Germinal center (tissue), 1 donor: ENCODE measurements at places on chromosomes 12 and 14.

GRCh38 chr14:30581283-30581625 is 22.3 kb downstream of the G2E3 start:
- no peak for DNase-seq

DNA sequence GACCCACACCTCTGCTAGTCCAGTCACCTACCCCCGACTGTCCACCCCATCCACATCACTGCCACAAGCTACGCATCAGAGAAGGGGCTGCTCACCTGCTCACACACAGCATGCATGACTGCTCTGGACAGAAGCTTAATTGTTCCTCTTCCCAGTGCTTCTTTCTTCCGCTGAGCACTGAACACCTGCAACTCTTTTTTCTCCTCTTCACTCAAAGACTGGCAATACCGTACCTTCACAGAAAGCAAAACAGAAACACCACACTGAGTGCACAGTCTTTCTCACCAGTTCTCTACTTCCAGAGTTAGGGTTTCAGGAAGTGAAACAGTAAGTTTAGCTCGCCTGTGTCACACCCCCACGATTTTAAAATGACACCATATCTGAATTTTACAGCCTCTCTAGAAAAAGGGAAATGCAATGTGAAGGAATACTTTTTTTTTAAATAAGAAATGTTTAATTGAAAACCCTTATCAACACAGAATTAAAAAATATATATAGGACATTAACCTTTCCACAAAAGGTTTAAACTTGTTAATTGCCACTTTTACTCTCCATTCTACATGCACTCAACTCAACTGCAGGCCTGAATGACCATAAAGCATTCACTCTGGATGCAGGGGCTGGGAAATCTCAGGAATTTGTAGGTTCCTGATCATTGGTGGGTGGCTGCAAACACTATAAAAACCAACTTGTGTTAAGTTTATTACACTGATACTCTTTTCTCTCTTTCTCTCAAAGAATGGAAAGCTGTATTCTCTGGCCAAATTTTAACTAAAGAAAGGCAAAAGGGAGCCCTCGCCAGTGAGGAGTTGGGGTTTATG is 120.0 kb downstream of the PRICKLE1 start:
- peak; percentile 69 for DNase-seq

DNA sequence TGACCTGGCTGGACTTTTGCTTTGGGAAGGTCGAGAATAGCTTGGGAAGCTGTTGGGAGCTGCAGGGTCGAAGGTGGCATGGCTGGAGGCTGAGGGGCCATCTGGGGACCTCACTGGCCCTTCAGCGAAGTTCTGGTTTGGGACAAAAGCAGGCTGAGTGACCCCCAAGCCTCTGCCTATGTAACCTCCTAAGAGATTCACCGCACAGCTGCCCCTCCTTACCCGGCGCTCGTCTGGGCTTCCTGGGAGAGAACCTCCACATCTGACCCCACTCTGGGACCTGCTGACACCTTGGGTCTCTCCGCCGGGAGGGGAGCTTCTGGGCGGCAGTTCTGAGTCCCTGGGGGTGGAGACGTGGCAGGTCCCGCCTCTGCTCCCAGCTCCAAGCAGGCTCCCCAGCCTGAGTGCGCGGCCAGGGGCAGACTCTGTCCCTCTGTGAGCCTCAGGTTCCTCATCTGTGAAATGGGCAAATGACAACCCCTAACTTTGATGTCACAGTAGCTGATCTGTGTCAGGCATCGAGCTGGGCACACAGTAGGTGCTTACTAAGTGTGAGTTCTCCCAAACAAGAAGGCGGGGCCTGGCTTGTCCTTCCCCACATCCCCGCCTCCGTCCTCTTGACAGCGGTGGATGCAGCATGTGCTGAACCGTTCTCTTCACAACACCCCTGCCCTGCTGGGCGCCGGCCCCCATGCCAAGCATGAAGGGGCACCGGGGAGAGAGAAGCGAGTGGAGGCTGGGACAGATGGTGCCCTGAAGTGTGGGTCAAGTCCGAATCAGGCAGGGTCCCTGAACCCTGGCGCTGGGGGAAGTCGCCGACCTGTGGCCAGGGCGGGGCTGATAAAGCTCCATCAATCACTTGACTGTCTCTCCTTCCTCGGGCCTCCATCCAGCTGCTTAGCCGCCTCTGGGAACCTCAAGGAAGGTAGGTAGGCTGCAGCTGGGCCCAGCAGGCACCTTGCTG is 3.8 kb downstream of the EXOC3L4 start:
- DNase-seq, result no peak

- no peak for DNase-seq
Measured at GRCh38 chr14:53209370-53209769, 56.2 kb upstream of the DDHD1 start.

DNA sequence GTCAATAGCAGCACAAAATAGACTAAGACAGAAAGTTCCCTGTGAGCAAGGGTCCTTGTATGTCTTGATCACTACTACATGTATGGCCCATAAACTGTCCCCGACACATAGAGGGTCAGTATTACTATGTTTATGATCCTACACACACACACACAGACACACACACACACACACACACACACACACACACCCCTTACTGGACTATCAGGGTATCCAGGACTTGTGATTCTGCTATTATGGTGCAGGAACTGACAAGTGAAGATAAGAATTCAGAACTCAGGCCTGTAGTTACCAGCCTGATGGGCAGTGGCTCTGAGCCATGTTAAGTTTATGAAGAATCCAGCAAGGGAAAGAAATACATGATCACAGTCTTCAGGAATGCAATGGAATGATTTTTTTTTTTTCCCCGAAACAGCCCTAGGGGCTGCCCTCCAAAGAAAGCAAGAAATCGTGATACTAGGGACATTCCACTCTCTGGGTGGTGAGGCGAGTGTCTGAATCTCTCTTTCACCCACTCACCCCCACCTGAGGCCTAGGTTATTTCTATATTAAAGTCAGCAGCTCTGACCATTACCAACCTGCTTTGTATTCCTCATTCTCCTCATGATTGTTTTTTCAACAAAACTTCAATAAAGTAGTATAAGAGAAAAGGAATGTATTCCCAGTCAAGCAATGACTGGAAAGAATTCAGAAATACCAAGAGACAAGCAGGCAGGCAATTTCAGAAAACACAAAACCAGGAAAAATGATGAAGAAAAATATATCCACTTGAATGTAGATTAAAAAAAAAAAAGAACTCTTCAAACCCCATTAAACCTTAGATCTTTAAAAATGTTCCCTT is 105.8 kb downstream of the AVPR1A start:
- DNase-seq, result no peak

DNA sequence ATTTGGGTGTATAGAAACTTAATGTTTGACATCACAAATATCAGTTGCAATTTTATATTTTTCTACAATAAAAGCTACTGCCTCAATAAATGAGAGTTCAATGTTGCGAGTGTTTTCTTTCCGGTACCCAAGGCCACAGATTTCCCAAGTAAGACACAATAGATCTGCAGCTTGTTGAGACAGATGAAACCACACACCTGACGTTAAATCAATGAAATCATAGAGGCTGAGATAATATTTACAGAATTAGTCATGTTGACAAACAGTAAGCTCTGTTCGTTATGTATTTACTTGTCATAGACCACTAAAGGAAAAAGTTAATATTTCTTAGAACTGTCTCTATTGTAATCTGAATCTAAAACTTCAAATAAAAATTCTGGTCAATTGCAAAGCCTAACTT is 49.2 kb upstream of the PTHLH start:
- DNase-seq, result no peak

DNA sequence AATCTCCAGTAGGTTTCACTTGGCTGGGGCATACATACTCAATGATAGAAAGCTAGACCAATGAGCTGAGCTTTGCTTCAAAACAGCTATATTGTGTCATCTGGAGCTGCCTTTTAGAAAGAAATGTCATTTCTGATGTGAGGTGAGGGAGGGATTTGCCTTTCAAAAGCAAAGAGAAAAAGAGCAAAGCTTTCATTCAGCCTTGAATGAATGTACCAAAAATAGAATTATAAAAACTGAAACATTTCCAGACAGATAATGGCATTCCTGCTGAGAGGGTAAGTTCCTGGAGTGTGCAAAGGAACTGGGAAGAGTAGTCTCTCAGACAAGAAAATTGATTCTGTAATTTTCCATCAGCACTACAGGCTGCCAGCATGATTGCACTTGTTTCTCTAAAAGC is 710.0 kb downstream of the LRFN5 start:
- no peak for DNase-seq

DNA sequence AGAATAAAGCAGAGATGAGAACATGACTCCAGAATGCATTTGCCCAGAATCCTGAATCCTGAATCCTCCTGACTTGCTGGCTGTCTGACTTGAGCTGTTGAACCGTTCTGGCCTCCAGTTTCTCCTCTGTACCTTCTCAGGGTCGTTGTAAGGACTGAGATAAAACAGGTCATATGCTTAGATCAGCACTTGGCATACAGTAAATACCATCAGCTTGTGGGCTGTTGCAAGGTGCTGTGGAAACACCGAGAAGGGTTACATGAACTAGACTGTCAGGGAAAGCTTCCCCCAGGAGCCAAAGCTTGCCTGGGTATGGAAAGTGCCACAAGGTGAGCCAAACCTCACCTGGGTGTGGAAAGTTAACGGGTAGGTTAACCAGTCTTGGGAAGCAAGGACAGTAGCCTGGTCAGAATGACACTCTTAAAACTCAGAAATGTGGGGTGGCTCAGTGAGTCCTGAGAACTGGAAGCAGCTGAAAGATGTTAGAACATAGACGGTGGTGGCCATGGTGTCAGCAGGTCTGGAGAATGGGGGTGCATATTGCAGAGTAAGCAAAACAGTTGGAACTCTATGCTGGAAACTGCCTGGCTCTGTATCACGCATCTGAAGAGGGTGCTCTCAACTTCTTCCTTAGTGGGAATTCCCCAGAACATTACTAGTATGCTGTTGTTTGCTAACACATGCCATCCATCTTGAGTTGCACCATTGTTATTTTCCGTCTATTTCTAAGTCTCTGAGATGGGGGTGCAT is 105.3 kb upstream of the DYRK2 start:
- no peak for DNase-seq

GRCh38 chr14:59301354-59301753 is 112.9 kb downstream of the DAAM1 start:
- peak; percentile 77 for DNase-seq

GRCh38 chr14:71319666-71320065 is 412.4 kb downstream of the PCNX1 start:
- peak; percentile 8 for DNase-seq

DNA sequence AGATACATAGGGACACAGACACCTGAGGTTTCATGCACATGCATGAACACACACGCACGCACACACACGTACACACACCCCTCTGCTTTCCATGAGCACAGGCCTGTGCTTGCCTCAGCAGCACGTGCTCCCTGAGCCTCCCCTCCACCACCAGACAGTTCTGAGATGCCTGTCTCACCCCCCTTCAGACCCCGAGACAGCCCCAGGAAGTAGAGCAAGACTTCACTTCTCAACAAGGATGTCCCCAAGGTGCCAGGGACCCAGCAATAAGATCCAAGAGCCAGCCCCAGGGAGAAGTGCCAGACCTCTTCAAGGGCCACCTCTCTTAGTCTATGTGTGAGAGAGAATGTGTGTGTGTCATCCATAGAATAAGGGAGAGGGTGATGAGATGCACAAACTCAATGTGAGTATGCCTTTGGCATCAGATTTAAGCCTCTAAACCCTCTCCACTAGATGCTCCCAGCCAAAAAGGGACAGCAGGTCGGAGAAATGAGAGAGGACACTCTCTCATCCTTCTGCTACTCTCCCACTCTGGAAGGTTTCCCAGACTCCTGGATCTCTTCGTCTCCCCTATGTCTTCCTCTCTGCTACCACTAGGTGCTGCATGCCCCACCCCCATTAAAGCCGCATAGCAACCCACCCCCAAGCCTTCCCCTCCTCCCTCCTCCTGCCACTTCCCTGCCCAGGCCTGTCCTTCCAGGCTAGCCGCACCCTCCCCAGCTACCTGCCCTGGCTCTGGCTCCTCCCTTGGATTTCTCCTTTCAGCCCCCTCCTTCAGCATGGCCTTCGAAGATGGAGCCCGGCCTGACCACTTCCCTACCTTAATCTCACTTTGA is 7.7 kb downstream of the RARG start:
- DNase-seq, result no peak

GRCh38 chr14:97329701-97330100 is 532.5 kb downstream of the VRK1 start:
- DNase-seq, result no peak

- DNase-seq, result peak; percentile 34
Measured at GRCh38 chr12:92133795-92134637, 11.6 kb downstream of the BTG1 start.

GRCh38 chr14:53062856-53063255 is 90.3 kb downstream of the DDHD1 start:
- DNase-seq, result no peak

DNA sequence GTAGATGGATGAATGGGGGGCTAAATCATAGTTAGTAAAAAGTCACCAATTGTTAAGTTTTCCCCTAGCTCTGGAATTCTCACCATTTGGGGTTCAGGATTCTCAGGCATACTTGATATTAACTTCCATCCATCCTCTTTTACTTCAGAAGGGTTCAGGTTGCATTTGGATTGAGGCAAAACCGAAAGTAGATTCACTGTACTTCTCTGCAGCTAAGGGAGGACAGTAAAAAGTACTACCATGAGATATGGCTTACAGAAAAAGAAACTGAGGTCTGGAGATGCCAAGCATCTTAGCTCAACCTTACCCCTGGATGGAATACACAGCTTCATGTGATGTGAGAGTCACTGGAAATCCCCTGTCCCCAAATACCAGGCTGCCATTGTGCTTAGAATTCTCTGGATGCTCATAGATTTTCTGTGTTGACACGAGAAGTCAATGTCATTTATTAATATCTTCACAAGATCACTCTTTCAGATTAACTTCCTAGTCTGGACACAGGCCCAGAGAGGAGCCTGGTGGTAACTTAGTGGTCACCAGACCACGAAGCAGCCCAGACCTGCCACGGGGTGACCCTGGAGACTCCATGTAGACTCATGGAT is 87.1 kb downstream of the SSPN start:
- DNase-seq, result no peak

DNA sequence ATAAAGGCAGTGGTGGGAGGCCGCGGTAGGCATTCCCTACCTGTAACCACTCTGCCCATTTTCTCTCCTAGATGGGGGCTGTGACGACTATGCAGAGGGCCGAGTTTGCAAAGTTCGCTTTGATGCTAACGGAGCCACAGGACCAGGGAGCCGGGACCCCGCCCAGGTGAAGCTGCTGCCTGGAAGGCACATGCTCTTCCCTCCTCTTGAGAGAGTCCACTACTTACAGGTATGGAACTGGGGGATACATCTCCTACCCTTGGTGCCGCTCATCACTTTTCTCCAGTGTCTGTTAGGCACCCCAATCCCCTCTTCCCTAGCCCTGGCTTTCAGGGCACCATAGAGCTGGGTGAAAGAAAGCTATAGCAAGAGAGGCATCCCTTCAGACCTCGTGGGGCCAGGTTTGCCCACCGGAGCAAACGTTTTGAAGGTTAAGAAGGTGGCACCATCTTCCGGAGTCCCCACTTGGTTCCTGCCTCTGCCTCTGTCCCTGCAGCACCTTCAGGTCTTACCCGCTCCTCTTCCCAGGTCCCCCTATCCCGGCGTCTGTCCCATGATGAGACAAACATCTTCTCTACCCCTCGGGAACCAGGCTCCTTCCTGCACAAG is 2.0 kb upstream of the P3H3 start:
- DNase-seq, result no peak
